KBM-7 (cell line): ENCODE measurements at places on chromosomes 4 and X.

DNA sequence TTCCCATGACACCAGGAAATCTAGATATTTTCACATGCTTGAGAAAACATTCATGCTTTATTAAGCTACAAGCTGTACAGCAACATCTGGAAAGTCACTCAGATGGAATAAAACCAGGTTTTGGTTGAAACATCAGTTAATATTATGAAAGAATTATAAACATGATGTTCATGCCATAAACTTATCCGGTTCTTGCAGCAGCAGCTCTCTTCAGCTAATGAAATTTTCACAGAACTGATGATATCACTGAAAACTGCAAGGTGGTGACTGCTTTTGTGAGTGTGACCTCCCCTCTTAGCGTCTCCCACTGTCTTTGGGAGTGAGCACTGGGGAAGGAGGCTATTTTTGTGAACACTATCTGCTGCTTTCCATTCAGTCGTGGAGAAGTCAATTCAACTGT is 56.9 kb downstream of the ARHGAP10 start:
- no peak for DNase-seq

DNA sequence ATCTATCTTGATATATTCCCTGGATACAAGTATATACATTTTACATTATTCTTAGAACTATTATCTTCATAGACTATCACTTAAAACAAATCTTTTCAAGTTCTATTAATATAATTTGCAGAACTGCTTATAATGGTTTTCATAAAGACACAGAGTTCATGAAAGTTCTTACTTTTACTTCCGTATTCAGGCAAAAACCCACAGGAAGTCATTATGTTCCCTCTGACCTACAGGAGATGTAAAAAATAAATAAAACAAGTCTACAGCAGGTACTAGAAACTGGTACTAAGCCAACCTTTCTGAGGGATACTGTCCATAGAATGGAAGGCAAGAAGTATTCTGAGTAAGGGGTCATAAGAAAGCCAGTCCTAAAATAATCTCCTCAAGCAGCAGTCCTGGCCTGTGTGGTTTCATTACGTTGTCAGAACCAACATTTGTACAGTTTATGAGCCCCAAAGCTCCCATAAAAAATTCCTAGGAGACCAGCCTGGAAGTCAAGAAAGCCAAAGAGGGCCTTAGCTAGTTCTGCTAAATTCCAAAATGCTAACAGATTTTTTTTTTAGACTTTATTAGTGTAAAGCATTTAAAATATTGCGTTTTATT is 68.6 kb downstream of the CAMK2D start:
- peak; percentile 6 for DNase-seq

DNA sequence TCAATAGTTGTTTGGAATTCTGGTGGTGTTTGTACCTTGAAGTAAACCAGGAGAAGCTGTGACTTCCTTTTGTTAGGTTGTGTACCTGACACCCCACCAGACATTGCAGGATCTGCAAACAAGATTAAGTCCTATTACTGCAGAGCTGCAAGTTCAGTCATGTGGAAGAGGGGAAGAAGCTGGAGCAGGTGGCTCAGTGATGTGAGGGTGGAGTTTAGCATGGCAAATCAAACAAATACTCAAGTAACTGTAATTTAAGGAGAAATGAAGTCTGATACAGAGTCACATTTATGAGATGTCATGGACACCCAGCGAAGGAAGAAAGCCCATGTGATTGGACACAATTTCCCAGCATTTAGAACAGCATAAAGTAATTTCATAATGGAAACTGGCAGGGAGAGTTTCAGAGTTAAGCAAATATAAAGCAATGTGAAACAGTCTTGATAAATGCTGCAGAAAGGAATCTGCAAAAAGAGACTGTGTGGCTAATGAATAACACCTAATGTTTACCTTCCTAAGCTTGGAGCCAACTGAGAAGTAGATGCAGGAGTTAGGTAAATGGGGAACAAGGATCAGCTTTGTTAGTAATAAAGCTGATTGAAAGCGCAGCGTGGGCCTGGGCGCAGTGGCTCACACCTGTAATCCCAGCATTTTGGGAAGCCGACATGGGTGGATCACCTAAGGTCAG is 249.1 kb downstream of the GBA3 start:
- no peak for DNase-seq

DNA sequence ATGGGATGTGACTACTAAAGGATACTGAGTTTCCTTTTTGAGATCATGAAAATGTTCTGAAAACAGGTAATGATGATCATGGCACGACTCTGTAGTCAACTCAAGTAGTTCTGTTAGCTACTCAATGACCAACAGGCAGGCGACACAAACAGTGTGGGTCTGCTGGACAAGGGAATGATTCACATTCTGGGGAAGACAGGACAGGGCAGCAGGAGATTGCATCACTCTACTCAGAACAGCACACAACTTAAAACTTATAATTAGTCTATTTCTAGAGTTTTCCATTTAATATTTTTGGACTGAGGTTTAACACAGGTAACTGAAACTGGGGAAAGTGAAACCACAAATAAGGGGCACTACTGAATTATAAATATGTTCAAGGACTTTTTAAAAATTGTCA is 365.2 kb downstream of the PRDM5 start:
- no peak for DNase-seq

DNA sequence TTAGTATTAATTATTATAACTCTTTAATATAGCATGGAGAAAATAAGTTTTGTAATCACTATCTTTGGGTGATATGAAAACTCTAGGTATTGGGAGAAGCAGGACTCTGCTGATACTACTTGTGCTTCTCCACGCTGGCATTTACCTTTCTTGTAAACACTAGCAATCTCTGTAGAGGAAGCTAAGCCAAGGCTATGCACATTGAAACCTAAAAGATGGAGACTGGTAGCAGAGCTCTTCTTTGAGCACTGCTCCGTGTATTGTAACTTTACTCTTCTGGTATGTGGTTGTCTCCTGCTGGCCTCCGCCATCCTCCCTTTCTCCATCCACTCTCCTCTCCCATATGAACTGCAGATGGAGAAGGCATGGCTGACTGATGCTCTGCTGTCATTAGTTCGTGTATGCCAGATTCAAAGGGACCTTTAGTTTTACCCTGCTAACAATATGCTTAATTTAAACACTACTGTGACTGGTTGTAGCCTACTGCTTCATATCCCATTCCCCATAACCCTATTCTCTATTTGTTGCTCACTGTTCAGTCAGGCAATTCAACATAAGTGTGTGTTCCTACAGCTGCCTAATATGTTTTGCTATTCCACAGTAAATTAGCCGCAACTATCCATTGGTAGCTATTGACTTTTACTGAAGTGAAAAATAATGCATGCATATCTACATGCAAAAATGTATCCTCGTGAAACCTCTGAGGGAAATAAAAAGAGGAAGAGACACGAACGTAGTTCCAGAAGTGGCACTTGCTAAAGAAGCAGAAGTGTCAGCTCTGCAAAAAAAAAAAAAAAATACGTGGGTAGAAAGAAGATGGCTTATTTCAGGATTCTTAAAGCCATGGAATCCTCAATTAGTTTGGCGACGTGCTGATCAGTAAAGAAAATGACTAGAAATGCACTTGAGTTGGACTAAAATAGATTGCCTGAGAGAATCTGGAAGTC is 55.6 kb upstream of the CCSER1 start:
- DNase-seq: peak; percentile 34

GRCh38 chr4:37985730-37986275 is 25.6 kb downstream of the PTTG2 start:
- DNase-seq: no peak

GRCh38 chrX:130091980-130092522 is 18.2 kb downstream of the ELF4 start:
- DNase-seq: peak; percentile 98

- DNase-seq: no peak
These were observed 3.1 kb upstream of the TDO2 start for GRCh38 chr4:155900381-155900780.

DNA sequence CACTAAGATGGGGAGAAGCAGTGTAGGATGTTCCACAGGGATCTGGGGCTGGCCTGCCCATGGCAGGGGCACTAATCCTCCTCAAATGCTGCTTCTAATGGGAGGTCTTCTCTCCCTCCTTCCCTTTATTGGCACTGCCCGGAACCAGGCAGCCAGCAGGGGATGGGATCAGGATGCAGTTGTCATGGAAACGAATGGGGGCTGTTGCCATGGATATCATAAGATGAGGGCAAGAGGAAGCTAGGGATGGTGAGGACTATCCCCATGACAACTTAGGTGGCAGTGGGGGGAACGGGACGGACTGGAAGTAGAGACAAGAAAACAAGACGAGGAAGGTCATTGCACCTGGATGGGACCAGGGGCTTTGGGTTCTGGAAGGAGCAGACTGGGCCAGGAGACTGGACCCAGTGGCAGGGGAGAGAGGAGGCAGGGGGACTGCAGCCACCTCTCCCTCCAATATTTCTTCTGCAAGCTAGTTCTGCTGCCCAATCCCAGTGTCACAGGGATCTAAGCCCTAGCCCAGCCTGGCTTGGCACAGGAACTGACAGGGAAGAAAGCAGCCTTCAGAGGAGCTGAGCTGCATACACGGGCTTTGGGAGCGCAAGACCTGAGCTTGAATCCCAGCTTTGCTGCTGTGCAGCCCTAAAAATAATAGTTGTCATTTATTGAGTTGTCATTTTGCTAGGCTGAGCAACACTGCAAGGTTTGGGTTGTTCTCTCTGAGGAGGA is 19.0 kb downstream of the IQSEC2 start:
- DNase-seq: no peak

- DNase-seq: no peak
These were observed 150.4 kb upstream of the NOCT start for GRCh38 chr4:138864961-138865720.

DNA sequence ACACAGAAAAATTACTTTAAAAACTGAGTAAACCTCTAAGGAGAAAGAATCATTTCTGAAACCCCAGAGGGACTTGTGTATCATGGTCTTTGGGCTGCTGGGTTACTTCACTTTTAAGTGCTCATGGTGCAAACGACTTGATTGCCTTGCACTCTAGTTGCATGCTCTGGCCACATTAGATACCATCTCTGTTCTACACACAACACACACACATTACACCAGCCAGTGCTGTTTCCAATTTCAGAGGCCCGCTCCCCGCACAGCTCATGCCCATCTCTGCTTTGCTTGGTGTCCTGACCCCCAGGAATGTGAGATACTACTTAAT is 2.1 kb downstream of the PPP3CA start:
- no peak for DNase-seq

- no peak for DNase-seq
These were observed 350.3 kb downstream of the NR3C2 start for GRCh38 chr4:148091896-148092295.

GRCh38 chr4:157983300-157983699 is 189.5 kb downstream of the GASK1B start:
- DNase-seq: peak; percentile 24

GRCh38 chr4:74228691-74229640 is 71.0 kb downstream of the MTHFD2L start:
- peak; percentile 86 for DNase-seq

DNA sequence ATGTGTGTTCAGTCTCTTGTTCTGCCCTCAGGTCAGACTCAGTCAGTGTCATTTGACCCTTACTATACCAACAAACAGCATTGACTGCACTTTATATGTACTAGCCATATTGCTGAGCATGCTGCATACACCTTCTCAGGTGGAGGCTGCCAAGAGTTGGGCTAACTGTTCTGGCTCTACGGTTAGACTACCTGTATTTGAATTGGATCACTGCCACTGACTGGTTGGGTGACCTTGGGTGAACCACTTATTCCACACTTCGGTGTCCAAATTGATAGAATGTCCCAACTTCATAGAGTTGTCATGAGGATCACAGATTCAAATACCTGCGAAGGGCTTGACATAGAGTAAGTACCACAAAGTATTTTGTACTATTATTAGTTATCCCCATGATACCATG is 91.2 kb upstream of the GPR50 start:
- DNase-seq: no peak

DNA sequence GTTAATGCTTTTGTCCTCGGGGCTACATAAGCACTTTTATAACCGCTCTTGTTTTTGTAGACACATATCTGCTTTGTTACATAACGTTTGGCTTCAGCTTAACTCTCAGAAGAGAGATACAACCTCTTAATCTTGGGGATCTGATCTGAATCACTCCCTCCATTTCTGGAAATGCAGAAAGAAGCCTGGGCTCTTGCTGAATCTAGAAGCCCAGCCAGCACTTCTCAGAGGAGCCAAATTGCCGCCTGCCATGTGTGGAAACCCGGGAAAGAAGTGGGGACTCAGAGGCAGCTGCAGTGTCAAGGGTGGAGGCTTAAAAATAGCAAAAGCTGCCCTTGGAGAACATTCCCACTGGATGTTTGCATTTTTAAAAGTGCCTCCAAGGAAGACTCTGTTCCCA is 69.3 kb upstream of the LDB2 start:
- no peak for DNase-seq

DNA sequence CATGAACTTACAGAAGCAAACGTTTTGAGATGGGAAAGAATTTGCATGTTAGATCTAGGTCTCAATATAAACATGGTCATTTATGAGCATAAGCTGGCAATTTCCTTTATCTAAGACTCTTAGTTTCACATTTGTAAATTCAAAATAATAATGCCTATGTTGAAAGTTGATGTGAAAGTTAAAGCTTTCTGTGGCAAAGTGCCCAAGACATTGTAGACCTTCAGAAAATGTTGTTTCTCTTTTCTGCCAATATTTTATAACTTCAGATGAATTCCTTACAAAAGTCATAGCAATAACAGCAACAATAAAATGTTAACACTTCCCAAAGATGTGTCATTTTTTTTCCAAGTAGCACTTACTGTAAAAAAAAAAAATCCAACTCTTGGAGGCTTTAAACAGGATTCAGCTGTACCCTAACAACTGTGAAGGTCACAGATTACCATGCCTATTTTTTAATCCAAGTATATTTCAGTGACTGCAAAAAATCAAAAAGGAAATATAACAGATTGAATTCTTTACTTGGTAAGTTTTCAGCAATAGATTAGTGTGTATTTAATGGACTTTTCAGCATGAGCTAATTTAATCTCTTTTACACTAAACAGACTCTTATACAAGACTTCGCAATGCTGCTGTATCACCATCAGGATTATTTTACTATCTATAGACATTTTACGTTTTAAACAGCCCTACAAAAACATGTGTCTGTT is 206.5 kb upstream of the PDE5A start:
- DNase-seq: no peak

DNA sequence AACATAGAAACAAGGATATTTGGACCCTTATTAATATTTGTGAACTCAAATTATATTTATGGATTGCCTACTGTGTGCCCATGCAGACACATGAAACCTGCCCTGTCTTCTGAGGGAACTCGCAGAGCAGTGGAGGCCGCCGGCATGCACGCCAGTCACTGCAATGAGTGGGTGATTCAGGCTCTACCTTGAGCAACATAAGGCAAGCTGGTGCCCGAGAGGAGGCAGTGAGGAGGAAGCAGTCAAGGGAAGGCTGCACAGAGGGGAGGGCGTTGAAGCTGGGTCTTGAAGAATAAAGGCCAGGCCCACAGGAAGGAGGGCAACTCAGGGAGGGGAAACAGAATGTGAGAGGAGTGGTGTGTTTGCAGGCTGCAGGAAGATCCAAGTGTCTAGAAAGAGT is 52.8 kb downstream of the PPEF2 start:
- DNase-seq: peak; percentile 28

GRCh38 chrX:120244395-120244734 is 6.2 kb upstream of the ZBTB33 start:
- no peak for DNase-seq

DNA sequence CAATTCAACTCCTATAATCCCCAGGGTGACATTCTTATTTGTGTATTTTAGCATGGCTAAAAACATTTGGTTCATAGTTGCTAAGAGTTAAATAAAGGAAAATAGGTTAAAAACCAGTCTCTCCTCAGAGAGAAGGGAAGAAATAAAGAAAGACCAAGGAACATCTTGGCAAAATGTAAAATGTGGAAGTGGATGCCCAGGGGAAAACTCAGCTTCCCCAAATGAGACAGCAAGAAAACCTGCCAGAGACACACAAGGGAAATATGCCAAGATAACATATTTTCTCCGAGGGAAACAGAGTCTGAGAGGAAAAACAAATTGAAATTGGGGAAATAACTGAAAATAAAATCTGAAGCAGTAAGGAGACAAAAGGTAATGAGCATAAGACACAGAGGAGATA is 1569.3 kb downstream of the PCDH18 start:
- no peak for DNase-seq
